ENCODE measurements at places on chromosomes 2 and 18. TPM values are rescaled to one million over a fixed set of nuclear protein-coding genes. Genes with fewer than 3 reads are reported as not detected.

DNA sequence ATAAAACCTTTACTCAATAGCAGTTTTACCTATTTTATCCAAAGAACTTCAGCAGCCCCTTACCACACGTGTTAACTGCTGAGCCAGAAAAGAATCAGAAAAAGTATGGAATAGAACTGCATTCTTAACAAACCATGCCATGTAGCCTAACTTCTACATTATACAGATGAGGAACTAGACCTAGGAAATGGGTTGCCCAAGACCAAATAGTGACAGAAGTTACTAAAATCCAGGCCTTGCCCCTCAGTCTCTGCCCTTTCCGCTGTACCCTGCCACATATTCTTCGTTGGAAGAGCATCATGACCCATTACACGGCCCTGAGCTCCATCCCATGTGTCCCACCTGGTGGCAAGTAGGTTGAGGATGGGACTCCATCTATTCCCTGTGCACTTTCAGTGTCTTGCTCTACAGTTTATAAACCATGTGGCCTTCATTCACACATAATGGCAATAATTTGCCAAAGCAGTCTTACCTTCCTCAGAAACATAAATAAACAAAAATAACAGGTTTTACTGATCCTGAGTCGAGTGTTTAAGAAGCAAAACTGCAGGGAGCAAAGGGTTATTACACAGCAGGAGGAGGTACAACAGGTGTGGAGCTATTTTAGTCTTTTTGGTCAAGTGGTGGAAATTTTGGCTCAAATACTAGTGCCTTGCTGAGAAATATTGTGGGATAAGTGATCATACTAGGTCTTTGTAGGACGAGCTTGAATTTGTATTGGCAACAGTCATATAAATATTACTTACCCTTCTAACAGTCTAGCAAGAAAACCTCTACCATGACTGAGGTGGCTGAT lies 46.5 kb downstream of the HNRNPLL start:
- H3K4me3 ChIP-seq, result no peak overlapping the region
- H3K27ac ChIP-seq, result no peak overlapping the region
- no peaks in the 10 kb centered on the region for H3K4me1 ChIP-seq
- H3K36me3 ChIP-seq, result peaks cover 12% of the 10 kb centered on the region

DNA sequence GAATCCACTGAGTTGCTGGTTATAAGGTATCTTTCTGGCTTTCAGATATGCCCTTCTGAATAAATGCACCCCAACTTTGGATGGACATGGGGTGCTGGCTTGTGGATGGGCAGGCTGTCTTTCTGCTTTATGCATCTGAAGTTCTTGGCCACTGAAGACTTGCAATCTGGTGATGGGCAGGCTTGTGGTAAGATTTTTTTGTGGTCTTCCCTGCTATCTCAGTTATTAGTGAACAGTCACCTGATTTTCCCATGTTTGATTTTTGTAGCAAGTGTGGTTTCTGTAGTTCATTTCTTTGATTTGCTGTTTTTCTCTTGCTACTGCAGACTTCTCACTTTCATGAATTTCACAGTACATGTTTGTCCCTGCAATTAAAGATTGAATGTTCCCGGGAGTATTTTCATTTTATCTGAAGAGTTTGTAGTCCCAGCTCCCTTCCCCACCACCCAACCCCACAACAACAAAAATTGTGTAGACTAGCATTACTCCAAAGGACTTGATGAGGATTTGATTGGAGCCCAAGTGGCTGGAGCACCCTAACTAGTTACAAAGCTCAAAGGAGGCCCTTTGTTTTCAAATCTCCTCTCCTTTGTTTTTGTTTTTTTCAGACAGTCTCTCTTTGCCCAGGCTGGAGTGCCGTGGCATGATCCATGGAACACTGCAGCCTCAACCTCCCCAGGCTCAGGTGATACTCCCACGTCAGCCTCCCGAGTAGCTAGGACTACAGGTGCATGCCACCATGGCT lies 63.6 kb upstream of the MGAT5 start:
- H3K27me3 ChIP-seq, result no peaks in the 10 kb centered on the region
- H3K36me3 ChIP-seq, result no peaks in the 10 kb centered on the region
- no peak for DNase-seq
- no peak overlapping the region for H3K4me3 ChIP-seq

DNA sequence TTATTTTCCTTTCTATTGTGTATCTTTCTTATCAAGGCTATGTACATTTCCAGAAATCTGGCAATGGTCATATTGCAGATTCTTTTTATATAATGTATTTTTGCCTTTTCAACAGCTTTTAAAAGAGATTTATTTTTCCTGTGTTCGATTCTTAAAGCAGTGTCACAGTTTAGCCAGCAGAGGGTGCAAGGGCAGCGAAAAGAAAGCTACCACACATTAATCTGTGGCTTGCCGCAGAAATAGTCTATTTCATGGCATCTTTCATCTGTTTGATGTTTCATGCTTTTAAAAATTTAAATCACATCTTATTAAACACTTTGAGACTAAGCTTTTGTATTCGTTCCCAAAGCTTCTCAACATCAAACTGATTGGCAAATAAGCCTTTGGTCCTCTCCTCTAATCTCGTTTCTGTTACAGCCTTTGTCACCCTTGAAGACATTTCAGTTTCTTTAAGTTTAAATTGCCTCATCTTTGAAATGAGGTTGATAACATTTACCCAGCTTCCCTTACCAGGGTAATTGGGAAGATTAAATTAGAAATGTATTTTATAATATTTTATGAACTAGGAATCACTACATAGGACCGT lies 73.3 kb downstream of the PIK3C3 start:
- H3K27me3 ChIP-seq, result no peaks in the 10 kb centered on the region
- peaks cover 7% of the 10 kb centered on the region for H3K36me3 ChIP-seq
- no peak overlapping the region for H3K4me3 ChIP-seq
- no peaks in the 10 kb centered on the region for H3K4me1 ChIP-seq

DNA sequence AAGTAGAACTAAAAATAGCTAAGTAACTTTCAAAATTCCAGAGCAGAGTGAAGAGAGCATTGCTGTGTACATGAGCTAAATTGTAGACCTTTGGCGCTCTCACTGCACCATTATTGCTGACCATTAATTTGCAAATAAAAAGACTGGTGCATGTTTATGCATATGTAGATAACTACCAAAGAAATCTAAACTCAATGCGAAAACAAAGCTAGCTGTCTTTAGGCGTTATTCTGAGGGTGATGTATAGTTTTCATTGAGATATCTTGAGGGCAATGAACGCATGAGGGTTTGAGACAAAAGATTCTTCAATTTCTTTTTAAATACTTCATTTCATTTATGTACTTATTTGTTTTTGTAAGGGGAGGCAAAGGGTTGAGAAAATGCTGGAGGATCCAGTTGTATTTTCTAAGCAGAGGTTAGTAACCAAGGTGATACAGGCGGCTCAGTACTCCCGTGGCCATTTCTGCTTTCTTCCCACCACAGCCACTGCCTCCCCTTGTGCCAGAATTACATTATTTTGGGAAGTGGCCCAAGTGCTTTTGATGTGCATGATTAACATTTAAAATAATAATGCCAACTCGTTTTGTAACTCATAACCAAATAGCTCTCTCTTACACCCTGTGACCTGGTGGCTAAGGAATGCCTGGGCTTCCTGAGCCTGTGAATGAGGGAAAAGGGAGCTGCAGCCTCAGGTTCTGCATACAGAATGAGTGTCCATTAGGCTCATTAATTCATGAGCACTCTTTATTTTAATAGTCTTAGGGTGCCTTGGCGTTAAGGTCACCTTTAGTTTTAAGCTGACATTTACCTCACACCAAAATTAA lies 797.8 kb upstream of the GYPC start:
- H3K4me3 ChIP-seq, result no peak overlapping the region
- H3K4me1 ChIP-seq, result no peaks in the 10 kb centered on the region
- DNase-seq, result no peak
- no peaks in the 10 kb centered on the region for H3K27me3 ChIP-seq
- H3K27ac ChIP-seq, result no peak overlapping the region

DNA sequence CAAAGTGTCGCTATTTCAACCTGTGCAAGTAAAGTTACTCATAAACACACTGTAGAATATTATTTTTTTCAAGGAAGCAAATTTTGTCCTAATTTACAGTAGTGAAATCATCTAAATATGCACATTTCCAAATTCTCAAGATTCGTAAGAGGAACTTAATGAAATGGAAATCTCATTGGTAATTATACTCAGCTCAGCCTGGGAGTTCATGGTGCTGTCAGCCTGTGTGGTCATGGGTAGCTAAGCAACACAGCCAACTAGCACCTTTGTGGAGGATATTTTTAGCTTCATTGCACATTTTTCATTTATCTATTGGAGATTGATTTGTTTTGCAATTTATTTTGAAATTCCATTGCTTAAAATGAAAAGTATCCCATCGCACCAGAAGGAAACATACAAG lies 975.7 kb upstream of the ZEB2 start:
- no peak for DNase-seq
- H3K4me1 ChIP-seq, result no peaks in the 10 kb centered on the region
- no peak overlapping the region for H3K4me3 ChIP-seq
- H3K36me3 ChIP-seq, result no peaks in the 10 kb centered on the region

DNA sequence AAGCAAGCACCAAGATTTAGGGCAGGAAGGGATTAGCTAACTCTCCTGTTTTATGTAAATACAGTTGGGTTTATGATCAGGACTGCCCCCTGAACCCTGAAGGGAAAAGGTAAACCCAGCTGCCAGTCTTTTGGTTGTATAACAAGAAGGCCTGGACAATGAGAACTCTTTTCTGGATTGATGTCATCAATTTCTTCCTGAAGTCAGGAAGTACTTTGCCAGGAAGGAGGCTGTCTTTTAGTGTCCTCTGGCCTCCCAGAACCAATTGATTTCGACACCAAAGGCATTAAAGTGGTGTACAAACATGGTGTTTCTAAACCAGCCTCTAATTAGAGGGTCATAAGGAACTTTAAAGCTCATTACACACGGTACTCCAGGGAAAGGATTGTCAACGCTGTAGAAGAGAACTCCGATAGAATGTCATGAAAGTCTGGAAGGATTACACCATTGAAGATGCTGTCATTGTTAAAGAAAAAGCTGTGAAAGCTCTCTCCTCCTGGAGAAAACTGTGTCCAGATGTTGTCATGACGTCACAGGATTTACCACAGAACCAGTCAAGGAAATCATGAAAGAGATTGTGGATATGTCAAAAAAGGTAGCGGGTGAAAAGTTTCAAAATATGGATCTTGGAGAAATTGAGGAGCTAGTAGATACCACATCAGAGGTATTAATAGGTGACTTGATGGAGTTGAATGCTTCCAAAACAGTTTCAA lies 78.8 kb downstream of the ANKRD12 start:
- no peak for DNase-seq
- H3K36me3 ChIP-seq, result peaks cover 64% of the 10 kb centered on the region
- no peak overlapping the region for H3K27ac ChIP-seq
- H3K27me3 ChIP-seq, result no peaks in the 10 kb centered on the region

GRCh38 chr2:121944072-121944831 lies 188.8 kb downstream of the TSN start:
- peaks cover 1% of the 10 kb centered on the region for H3K27me3 ChIP-seq
- H3K4me1 ChIP-seq, result no peaks in the 10 kb centered on the region
- H3K27ac ChIP-seq, result no peak overlapping the region
- no peaks in the 10 kb centered on the region for H3K36me3 ChIP-seq
- DNase-seq, result no peak
- H3K4me3 ChIP-seq, result no peak overlapping the region

DNA sequence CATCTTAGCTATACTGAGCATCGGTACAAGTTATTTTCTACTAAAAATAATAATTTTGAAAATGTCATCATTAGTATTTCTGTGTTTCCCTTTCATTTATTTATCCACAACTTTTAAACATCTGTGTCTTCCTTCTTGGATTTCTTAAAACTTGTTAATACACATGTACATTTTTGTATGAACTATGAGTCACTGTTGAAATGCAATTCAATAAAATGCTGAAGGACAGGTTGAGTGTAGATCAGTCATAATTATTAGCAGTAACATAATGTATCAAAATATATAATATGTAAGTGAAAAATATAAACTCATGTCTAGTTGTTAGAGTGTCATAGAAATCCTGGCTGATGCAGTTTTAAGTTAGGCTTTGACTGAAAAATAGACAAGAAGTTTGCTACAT lies 115.9 kb downstream of the MEIS1 start:
- H3K4me1 ChIP-seq, result no peaks in the 10 kb centered on the region
- H3K27me3 ChIP-seq, result no peaks in the 10 kb centered on the region
- no peaks in the 10 kb centered on the region for H3K36me3 ChIP-seq
- no peak overlapping the region for H3K4me3 ChIP-seq
- DNase-seq, result no peak
- H3K27ac ChIP-seq, result no peak overlapping the region

DNA sequence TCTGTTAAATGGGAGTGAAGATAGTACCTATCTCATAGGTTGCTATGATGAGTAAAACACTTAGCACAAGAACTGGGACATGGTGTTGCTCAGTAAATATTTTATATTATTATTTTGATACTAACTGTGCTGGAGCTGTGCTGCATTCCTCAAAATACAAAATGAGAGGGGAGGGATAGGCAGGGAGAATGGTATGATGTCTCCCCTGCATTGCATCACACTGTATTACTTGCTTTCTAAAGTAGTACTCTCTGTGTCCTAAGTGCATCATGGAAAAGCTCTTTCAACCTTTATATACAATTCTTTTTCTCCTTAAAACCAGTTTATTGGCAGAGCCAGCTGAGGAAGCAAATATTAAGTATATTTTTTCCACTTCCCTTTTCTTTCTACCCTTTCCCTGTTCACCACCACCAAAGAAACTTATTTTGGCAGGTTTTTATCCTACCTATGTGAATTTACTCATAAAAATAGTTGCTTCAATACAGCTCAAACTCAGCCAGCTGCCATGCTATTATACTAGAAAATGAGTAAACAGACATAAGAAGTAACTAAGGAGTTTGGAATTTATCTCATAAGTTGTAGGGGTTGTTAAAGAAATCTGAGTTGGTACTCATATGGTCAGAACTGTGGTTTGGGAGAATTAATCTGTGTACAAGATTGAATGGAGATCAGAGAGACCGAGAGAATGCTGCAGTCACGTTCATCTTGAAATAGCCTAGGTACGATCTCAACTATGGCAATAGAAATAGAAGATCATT lies 60.3 kb downstream of the EHBP1 start:
- no peaks in the 10 kb centered on the region for H3K36me3 ChIP-seq
- DNase-seq, result no peak
- no peak overlapping the region for H3K4me3 ChIP-seq
- H3K4me1 ChIP-seq, result no peaks in the 10 kb centered on the region

DNA sequence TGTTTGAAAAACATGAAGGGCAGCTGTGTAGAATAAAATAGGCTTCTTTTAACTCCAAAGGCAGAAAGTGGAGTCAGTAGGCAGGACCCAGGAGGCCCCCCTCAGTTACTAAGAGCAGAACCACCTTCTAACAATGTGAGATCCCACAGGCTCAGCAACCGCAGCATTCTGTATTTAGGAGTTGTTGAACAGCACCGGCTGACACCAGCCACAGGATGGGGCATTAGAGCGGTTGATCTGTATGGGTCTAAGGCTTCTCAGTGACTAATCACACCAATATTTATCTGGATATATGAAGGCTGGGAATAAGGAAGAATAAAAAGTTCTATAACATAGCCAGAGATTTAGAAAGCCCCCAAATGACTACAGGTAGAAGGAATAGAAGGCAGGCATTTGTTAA lies 51.7 kb downstream of the MYO5B start:
- H3K4me3 ChIP-seq, result no peak overlapping the region
- no peaks in the 10 kb centered on the region for H3K36me3 ChIP-seq
- H3K27ac ChIP-seq, result no peak overlapping the region
- H3K27me3 ChIP-seq, result no peaks in the 10 kb centered on the region
- no peak for DNase-seq

MAPRE2 gene
- total RNA-seq, result 47.5 TPM

GRB14 gene
- not detected for total RNA-seq

THSD7B gene
- total RNA-seq, result not detected

LCT gene
- 0.04 TPM for total RNA-seq

LONRF2 gene
- 5.0 TPM for total RNA-seq

SMAD4 gene
- 49.6 TPM for total RNA-seq

Data from K562 (cell line).